K562 (cell line): ENCODE measurements at places on chromosomes 3 and 15. TPM values are rescaled to one million over a fixed set of nuclear protein-coding genes. Genes with fewer than 3 reads are reported as not detected.
A peak's percentile ranks its signal among the peaks of the same experiment; 100 is the strongest.

GRCh38 chr15:92226020-92226612 is 167.6 kb upstream of the ST8SIA2 start:
- no peak overlapping the region for H3K4me3 ChIP-seq
- H3K36me3 ChIP-seq = no peaks in the 10 kb centered on the region
- no peaks in the 10 kb centered on the region for H3K4me1 ChIP-seq
- H3K27ac ChIP-seq = no peak overlapping the region

GRCh38 chr15:57228395-57228794 is 147.9 kb upstream of the CGNL1 start:
- H3K27ac ChIP-seq = no peak overlapping the region
- no peaks in the 10 kb centered on the region for H3K27me3 ChIP-seq
- DNase-seq = no peak
- peaks cover 11% of the 10 kb centered on the region for H3K36me3 ChIP-seq

DNA sequence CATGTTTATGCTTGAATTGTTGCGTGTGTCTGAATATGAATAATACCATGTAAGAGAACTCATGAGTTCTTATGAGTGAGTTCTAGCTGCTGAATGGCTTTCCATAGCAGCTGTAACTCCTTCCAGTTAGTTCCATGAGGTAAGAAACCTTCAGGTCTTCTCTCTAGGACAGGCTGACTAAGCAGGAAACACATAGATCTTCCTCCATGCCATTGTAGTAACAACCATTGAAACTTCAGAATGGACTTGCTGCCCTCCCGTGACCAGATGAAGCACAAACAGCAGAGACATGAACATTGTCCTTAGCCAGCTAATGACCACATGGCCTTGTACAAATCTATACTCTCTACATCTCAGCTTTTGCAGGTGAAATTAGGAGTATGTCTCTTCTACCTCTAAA is 200.0 kb downstream of the ZNF385D start:
- H3K36me3 ChIP-seq = peaks cover 7% of the 10 kb centered on the region; the same call in 1 of the 3 replicates
- DNase-seq = no peak
- no peak overlapping the region for H3K4me3 ChIP-seq
- H3K4me1 ChIP-seq = no peaks in the 10 kb centered on the region; the same call in 2 of the 3 replicates
- no peaks in the 10 kb centered on the region for H3K27me3 ChIP-seq
- peak overlapping the region; percentile 17; the same call in 1 of the 3 replicates for H3K27ac ChIP-seq

DNA sequence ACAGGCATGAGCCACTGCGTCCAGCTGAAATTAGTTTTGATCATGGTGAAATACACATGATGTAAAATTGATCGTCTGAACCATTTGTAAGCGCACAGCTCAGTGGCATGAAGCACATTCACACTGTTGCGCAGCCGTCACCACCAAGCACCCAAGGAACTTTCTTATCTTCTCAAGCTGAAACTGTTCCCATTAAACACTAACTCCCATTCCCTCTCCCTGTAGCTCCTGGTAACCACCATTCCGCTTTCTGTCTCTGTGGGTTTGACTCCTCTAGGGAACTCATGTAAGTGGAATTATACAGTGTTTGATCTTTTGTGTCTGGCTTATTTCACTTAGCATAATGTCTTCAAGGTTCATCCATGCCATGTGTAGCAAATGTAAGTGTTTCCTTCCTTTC is 62.3 kb downstream of the FBLN2 start:
- no peaks in the 10 kb centered on the region for H3K36me3 ChIP-seq
- peaks cover 33% of the 10 kb centered on the region for H3K27me3 ChIP-seq
- no peak for DNase-seq
- H3K27ac ChIP-seq = no peak overlapping the region

GRCh38 chr3:126210606-126211005 is 30.2 kb upstream of the ALDH1L1 start:
- no peak overlapping the region for H3K4me3 ChIP-seq
- H3K27ac ChIP-seq = no peak overlapping the region
- peaks cover 10% of the 10 kb centered on the region for H3K4me1 ChIP-seq
- H3K27me3 ChIP-seq = no peaks in the 10 kb centered on the region; the same call in 2 of the 3 replicates
- H3K36me3 ChIP-seq = no peaks in the 10 kb centered on the region

GRCh38 chr15:52656412-52656811 is 22.8 kb downstream of the ATOSA start:
- H3K4me3 ChIP-seq = no peak overlapping the region
- H3K27ac ChIP-seq = no peak overlapping the region
- no peaks in the 10 kb centered on the region for H3K27me3 ChIP-seq
- H3K4me1 ChIP-seq = peaks cover 13% of the 10 kb centered on the region
- no peak for DNase-seq
- no peaks in the 10 kb centered on the region for H3K36me3 ChIP-seq

DNA sequence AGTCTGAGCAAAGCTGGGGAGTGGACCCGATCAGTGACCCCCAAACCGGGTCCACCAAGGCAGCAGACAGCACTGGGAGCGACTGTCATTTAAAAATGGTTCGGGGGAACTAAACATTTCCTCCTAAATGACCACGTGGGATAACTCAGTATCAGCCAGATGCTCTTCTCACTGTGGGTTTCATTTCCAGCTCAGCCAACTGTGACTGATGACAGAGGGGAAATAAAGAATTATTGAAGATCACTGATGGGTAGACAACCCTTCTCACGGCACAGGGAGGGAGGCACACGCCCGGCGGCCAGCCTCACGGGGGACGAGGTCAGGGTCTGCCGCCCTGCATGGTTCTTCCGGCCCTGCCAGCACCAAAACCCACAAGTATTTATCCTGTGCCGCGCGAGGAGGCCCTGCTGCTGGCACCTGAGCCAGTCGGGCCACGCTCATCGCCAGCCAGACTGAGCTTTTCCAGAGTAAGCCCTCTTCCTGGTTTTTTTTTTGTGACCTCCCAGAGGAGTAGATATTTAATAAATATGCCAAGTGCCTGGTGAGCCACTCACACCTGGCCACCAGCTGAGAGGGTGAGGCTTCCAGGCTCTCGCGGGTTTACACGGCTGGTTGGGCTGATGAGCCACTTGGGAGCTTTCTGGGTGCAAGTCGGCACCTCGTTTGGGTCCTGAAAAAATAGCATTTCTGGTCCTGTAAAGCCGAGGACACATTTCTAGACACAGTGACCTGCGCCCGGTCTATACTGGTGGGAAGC is 6.2 kb downstream of the MELTF start:
- peaks cover 5% of the 10 kb centered on the region; the same call in 1 of the 3 replicates for H3K36me3 ChIP-seq
- peaks cover 11% of the 10 kb centered on the region for H3K27me3 ChIP-seq
- H3K27ac ChIP-seq = no peak overlapping the region
- H3K4me3 ChIP-seq = no peak overlapping the region
- DNase-seq = no peak

DNA sequence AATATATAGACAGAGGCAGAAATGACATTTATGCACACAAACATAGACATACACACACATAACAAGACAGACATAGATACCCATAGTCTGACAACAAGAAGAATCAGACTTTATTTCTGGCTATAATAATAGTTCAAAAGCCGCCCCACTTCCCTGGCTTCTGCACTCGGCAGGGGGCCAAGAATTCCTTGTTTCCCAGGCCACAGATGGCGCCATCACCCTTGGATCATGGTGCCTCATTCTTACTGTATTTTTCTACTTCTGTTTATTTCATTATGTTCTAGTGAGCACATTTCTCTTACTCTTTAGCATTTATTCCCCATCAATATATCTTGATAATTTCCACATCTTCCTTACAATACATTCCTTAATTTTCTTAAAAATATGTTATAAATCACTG is 387.5 kb downstream of the NLGN1 start:
- H3K4me1 ChIP-seq = no peaks in the 10 kb centered on the region
- H3K4me3 ChIP-seq = no peak overlapping the region

- H3K36me3 ChIP-seq = no peaks in the 10 kb centered on the region
- H3K27ac ChIP-seq = no peak overlapping the region
- H3K4me1 ChIP-seq = no peaks in the 10 kb centered on the region
- no peak for DNase-seq
- no peak overlapping the region for H3K4me3 ChIP-seq
- peaks cover 10% of the 10 kb centered on the region for H3K27me3 ChIP-seq
Observed at GRCh38 chr3:33202711-33203457, 15.7 kb downstream of the SUSD5 start.

GRCh38 chr15:59196416-59196815 is 10.2 kb upstream of the LDHAL6B start:
- no peaks in the 10 kb centered on the region for H3K4me1 ChIP-seq
- peaks cover 31% of the 10 kb centered on the region for H3K27me3 ChIP-seq
- no peak for DNase-seq
- H3K4me3 ChIP-seq = no peak overlapping the region
- H3K36me3 ChIP-seq = no peaks in the 10 kb centered on the region

- no peak for DNase-seq
- H3K4me3 ChIP-seq = no peak overlapping the region
- H3K27ac ChIP-seq = no peak overlapping the region
- peaks cover 18% of the 10 kb centered on the region; the same call in 2 of the 3 replicates for H3K36me3 ChIP-seq
- H3K27me3 ChIP-seq = no peaks in the 10 kb centered on the region
Observed at GRCh38 chr15:43439268-43439667, 53.7 kb downstream of the TP53BP1 start.

- DNase-seq = no peak
- H3K4me3 ChIP-seq = no peak overlapping the region
- H3K36me3 ChIP-seq = no peaks in the 10 kb centered on the region
Observed at GRCh38 chr15:79811406-79812405, 85.1 kb downstream of the MTHFS start.

GRCh38 chr3:87046241-87046640 is 55.3 kb upstream of the VGLL3 start:
- no peak overlapping the region for H3K27ac ChIP-seq
- DNase-seq = no peak
- no peaks in the 10 kb centered on the region for H3K4me1 ChIP-seq
- H3K36me3 ChIP-seq = no peaks in the 10 kb centered on the region

DNA sequence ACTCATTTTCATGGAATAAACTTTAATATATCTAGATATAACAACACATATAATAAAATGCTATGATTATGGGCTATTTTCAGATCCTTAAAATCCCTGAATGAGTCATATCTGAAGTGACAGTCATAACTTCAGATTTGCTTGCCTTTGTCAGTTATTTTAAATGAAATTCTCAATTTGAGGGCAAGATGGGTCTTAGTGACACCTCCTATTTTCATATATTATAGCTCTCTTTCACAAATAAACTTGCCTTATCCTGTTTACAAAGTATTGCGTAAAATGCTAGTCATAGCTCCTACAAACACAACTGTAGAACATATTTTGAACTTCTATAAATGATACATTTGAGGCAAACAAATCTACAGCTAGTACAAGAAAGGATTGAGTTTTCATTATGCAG is 6.2 kb upstream of the THRB start:
- peaks cover 30% of the 10 kb centered on the region; the same call in 2 of the 3 replicates for H3K4me1 ChIP-seq
- no peaks in the 10 kb centered on the region for H3K27me3 ChIP-seq
- DNase-seq = no peak
- H3K36me3 ChIP-seq = no peaks in the 10 kb centered on the region
- H3K4me3 ChIP-seq = no peak overlapping the region

- H3K27me3 ChIP-seq = no peaks in the 10 kb centered on the region
- DNase-seq = no peak
- no peaks in the 10 kb centered on the region; the same call in 2 of the 3 replicates for H3K36me3 ChIP-seq
- no peak overlapping the region for H3K4me3 ChIP-seq
Observed at GRCh38 chr3:183554377-183554776, 1.1 kb downstream of the KLHL6 start.

- peaks cover 52% of the 10 kb centered on the region for H3K36me3 ChIP-seq
- peaks cover 3% of the 10 kb centered on the region; the same call in 2 of the 3 replicates for H3K4me1 ChIP-seq
- peak; percentile 37 for DNase-seq
Observed at GRCh38 chr3:182895513-182896112, 84.7 kb downstream of the DCUN1D1 start.

- no peaks in the 10 kb centered on the region for H3K27me3 ChIP-seq
- no peak overlapping the region for H3K27ac ChIP-seq
- peaks cover 28% of the 10 kb centered on the region for H3K36me3 ChIP-seq
- DNase-seq = no peak
Observed at GRCh38 chr3:196915375-196915774, 27.0 kb downstream of the NCBP2 start.

- H3K27ac ChIP-seq = no peak overlapping the region
- H3K36me3 ChIP-seq = peaks cover 41% of the 10 kb centered on the region; the same call in 2 of the 3 replicates
- H3K4me1 ChIP-seq = peaks cover 27% of the 10 kb centered on the region; the same call in 2 of the 3 replicates
- no peak overlapping the region for H3K4me3 ChIP-seq
Observed at GRCh38 chr3:45599424-45599886, 4.9 kb downstream of the LIMD1 start.

DNA sequence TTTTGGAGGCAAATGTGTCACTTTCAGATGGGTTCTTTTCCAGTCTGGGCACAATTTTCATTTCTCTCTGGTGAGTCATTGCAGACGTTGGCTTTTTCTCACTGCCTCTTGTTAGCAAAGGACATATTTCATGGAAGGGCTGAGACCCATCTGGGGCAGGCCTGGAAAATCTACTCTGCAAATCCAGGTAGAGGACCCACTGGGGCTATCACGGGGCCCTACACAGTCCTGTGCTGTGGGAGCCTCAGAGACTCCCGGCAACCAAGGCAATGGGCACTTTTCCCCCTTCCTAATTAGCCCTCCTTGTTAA is 58.0 kb downstream of the HRH1 start:
- H3K4me1 ChIP-seq = no peaks in the 10 kb centered on the region
- no peaks in the 10 kb centered on the region for H3K36me3 ChIP-seq

GRCh38 chr3:118792191-118792590 is 242.5 kb downstream of the IGSF11 start:
- no peaks in the 10 kb centered on the region for H3K36me3 ChIP-seq
- H3K27ac ChIP-seq = no peak overlapping the region
- DNase-seq = no peak
- no peaks in the 10 kb centered on the region for H3K4me1 ChIP-seq

DNA sequence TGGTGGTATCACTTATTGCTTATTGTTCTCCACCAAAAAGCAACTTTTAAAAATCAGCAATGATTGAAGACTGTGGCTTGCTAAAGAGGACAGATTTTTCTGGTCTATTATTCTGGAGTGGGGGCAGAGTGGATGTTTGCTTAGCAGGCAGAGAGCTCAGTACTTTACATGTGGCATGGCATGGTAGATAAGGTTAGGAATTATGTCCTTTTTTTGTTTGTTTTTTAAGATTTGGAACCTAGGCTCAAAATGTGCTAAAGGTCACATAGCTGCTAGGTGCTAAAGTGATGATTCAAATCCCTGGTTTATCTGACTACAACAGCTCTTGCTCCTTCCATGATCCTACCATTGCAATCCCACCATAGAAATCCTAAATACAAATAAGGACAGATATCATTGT is 331.0 kb upstream of the ADAMTS9 start:
- no peaks in the 10 kb centered on the region for H3K27me3 ChIP-seq
- H3K27ac ChIP-seq = no peak overlapping the region
- H3K4me3 ChIP-seq = no peak overlapping the region
- H3K4me1 ChIP-seq = peaks cover 13% of the 10 kb centered on the region; the same call in 2 of the 3 replicates

CCDC39 gene
- not detected in 2 replicates for total RNA-seq

MYLK gene
- total RNA-seq = 0.53 and 0.74 TPM in 2 replicates

ISLR gene
- not detected in 2 replicates for total RNA-seq

WDR6 gene
- total RNA-seq = 90.4 and 90.6 TPM in 2 replicates

NR2E3 gene
- not detected in 2 replicates for total RNA-seq

RAB5A gene
- 50.0 and 52.7 TPM in 2 replicates for total RNA-seq

BMF gene
- 0.56 and 0.91 TPM in 2 replicates for total RNA-seq

RYR3 gene
- total RNA-seq = not detected in 2 replicates

DCUN1D1 gene
- 38.5 and 39.7 TPM in 2 replicates for total RNA-seq

GOLGA8H gene
- total RNA-seq = not detected in 2 replicates

CCR1 gene
- 0.09 TPM in 1 of 2 replicates, not detected in the other for total RNA-seq

GPR149 gene
- not detected in 2 replicates for total RNA-seq

COMMD2 gene
- 36.1 and 37.5 TPM in 2 replicates for total RNA-seq

RARB gene
- total RNA-seq = 0.16 and 0.29 TPM in 2 replicates

OR5K2 gene
- total RNA-seq = not detected in 2 replicates

GOLGA6L4 gene
- 2.1 and 3.2 TPM in 2 replicates for total RNA-seq
